ENCODE measurements at places on chromosomes 13 and 19.

- DNase-seq: peak; percentile 57
These were observed 8.4 kb downstream of the FAM124A start for GRCh38 chr13:51230477-51231105.

GRCh38 chr19:7544626-7545025, 9.1 kb downstream of the PNPLA6 start:
- no peak for DNase-seq

DNA sequence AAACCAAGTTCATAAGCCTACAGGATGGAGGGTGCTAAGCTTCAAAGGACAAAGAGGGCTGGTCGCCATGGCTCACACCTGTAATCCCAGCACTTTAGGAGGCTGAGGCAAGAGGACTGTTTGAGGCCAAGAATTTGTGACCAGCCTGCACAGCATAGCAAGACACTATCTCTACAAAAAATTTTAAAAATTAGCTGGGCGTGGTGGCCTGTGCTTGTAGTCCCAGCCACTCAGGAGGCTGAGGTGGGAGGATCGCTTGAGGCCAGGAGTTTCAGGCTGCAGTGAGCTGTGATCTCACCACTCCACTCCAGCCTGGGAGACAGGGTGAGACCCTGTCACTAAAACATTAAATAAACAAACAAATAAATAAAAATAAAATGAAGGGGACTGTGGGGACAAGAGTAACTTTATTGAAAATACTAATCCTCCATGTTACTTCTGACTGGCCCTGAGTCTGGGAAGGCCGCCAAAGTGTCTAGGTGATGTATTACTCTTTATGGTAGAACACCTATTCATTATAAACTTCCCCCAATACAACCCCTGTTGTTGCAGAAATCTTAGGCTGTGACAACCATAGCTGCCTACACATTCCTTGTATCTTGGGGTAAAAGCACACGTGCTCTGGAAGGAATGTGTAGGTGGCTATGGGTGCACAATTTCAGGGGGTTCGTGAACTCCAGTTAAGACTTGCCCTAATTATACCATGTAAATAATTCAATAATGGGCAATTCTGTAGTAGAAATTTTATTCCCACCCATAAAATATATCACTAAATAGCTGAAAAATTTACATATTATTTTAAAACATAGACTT, 14.6 kb upstream of the URAD start:
- DNase-seq: no peak

GRCh38 chr13:27919659-27919933, 204 bp upstream of the PDX1 start:
- DNase-seq: no peak

- DNase-seq: no peak
These were observed 3.8 kb downstream of the ZC3H4 start for GRCh38 chr19:47109541-47110375.

- DNase-seq: no peak
These were observed 824 bp upstream of the ZNF331 start for GRCh38 chr19:53537121-53537520.

DNA sequence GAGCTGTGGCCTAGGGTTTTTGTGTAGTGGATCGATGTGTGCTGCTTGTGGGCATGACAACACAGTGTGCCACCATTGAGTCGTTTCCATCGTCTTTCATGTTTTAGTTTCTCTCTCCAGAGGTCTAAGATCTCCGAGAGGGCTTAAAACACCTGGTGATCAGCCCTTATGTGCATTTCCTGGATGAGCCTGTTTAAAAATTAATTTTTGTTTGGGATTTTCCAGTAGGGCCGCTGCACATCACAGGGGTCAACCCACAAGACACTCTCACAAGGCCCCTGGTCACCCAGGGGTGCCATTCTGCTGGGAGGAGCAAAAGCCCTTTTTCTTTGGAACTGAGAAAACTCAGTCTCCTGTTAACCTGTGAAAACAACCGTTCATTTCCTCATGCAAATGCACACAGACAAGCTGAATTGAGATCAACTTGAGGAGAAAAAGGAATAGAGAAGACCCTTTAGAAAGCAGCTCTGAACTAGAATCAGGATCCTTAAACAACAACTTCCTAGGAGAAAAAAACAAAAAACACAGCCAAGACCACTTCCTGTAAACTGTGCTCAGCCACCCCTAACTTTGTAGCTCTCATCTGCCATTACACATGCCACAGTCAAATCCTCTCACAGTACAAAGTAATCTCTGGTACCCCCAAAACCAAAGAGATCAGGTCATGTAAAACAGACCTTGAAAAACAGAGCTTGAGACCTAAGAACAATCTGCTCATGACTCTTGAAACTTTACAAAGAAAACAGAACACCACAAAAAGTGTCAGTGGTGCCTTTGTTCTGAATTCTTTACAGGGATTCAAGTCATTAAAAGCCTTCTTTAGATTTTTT, 8.3 kb upstream of the MTRF1 start:
- no peak for DNase-seq

GRCh38 chr13:75151081-75151643, 330.8 kb downstream of the TBC1D4 start:
- DNase-seq: no peak

- DNase-seq: no peak
These were observed 319.8 kb downstream of the PCDH20 start for GRCh38 chr13:61095885-61096284.

DNA sequence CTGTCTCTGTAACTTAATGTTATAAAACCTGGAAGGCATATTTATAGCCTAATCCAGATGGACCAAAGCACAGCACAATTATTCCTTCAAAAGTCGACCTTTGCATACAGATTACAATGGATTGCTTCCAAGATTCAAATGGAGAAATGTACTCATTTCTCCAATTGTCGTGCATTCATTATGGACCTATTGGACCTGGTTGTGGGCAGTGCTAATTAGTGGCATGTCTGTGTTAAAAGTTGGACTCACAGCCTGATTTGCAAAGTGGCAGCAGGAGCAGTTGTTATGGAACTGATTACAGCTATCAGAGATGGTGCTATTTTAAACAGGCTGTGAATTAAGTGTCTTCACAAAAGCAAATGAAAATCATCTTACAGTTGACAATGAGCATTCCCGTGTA, 1529.3 kb upstream of the SLC10A2 start:
- DNase-seq: no peak

- peak; percentile 82 for DNase-seq
These were observed 9.5 kb upstream of the AMER2 start for GRCh38 chr13:25181597-25181996.

DNA sequence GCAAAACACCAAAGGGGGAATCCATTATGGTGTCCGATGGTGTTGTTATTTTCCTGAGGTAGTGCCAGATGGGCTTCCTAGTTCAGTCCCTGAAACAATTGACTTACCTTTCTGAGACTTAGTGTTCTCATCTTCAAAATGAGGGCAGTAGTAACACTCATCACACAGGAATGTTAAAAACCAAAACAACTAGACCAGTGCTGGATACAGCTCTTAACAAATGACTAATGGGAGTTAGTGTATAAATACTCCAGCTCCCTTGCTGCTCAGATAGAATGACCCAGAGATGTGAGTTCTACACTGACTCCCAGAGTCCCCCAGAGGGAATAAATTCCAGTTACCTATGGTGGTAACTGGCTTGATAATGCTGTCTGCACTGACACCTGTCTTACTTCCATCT, 49.9 kb downstream of the MBD3L2B start:
- no peak for DNase-seq
